Tracheal epithelial cell (primary cell): ENCODE measurements at places on chromosomes 5 and 9. TPM values are rescaled to one million over a fixed set of nuclear protein-coding genes. Genes with fewer than 3 reads are reported as not detected.

The SLC1A3 gene
- 4.6 and 7.0 TPM in 2 replicates for total RNA-seq

The PRSS3 gene
- total RNA-seq, result 14.2 and 48.0 TPM in 2 replicates

The ELOVL7 gene
- total RNA-seq, result 14.1 and 22.7 TPM in 2 replicates

The SMIM33 gene
- total RNA-seq, result not detected in 2 replicates
